ENCODE measurements at places on chromosomes 2 and 18.

DNA sequence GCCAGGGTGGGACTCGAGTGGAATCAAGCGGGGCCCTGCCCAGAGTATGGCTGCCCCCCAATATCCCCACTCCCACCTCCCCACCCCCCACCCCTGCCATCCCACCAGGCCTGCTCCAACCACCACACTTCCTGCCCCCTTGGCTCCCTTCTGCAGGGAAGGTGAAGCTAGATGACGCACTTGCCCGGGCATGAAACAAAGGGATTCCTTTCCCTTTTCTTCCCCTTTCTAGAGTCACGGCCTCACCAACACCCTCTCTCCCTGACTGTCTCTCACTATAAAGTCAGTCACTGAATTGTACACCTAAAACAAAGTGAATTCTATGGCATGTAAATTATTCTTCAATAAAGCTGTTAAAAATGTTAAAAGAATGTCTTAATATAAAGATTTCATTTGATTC is 16.0 kb downstream of the ZBTB7C start:
- no peak for DNase-seq

- no peak for DNase-seq
Observed at GRCh38 chr2:33903215-33903614, 304.1 kb upstream of the FAM98A start.

DNA sequence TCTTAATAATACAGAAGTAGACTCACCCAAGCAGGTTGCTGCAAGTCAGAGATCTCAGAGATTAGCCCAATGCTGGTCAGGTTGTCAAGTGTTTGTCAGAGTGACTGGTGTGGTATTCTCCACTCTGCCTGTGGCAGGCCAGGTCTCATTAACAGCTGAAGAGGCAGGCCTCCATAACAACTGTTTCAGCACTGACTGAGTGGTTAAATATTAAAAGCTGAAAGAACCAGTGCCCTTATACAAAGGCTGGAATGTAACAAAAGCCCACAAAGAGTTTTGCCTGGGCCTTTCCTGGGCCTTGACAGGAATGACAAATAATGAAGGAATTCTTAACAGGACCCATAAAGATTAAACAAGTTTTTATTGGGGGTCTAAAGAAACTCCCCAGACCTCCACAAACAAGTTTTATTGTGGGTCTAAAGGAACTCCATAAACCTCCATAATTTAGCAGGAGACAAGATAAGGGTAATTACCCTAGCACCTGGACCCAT is 26.8 kb downstream of the SULT1C2 start:
- no peak for DNase-seq

DNA sequence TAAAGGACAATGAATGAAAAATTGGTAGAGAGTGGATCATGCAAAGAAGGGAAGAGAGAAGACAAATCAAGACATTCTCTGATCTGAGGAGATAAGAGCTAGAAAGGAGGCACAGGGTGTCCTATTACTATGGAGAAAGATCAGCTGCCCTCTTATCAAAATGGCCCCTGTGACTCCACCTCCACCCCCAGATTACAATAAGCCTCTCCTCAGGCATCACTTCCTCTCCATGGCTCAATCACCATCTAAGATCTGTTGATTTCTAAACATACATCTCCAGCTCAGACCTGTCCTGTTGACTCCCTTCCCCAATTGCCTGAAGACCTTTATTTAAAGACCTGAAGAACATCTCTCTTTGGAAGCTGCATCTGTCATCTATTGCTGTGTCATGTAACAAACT is 43.2 kb downstream of the SP100 start:
- no peak for DNase-seq

DNA sequence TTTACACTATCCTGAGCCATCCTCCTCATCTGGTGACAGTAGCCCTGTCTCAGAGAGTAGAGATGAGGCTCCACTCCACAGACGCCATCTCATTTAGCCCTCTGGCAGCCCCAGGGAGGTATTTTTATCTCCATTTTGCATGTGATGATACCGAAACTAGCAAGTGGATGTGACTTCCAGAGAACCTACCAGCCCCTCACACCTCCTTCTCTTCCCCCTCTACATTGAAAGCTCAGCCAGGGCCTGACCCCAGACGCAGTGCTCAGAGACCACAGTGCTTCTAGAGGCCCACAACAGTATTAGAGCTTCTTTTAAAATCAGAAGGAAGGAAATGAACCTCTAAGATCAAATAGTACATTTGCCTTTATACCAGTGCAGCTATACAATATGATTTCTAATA is 8.3 kb downstream of the GYPC start:
- DNase-seq = no peak

- DNase-seq = no peak
Observed at GRCh38 chr18:46176001-46176400, 71.8 kb downstream of the HAUS1 start.

DNA sequence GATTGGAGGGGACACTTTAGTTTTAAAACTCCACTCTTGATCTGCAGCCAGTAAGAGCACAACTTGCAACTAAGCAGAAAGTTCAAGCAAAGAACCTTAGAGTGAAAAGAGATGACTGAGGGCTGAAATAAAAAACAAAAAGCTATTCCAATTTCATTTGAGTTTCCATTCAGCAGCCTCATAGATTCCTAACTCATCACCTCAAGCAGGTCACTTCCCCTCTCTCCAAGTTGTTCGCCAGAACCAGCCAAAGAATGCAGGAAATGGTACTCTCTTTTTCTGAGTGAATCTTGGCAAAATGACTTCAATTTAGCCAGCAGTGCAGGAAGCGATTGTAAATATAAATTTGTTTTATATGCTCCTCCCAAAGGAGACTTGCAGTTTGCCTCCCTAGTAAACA is 213.3 kb downstream of the SETBP1 start:
- no peak for DNase-seq

- DNase-seq = no peak
Observed at GRCh38 chr2:120546048-120546864, 189.4 kb upstream of the GLI2 start.

DNA sequence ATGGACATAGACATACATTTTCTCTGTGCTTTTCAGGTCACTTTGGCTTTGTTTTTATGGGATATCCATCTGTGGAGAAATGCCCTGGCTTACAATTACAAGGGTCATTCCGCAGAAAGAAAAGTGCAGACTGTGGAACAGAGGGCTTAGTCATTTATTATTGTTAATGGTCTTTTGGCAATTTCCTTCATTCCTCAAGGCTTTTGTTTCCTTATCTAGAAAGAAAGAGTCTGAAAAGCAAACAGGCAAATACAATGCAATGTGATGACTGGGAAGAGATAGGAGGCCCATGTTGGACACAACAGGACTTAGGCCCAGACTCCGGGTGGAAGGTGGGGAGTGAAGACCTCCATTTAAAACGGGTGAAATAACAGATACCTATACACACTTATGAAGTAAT is 129.5 kb upstream of the CAVIN2 start:
- DNase-seq = no peak

GRCh38 chr2:217160978-217161973 is 301.4 kb upstream of the TNP1 start:
- DNase-seq = no peak

- DNase-seq = no peak
Observed at GRCh38 chr2:108236676-108237335, 3.0 kb upstream of the SULT1C3 start.

- DNase-seq = no peak
Observed at GRCh38 chr2:165839610-165840009, 45.6 kb upstream of the GALNT3 start.

GRCh38 chr18:42508683-42509296 is 553.8 kb downstream of the PIK3C3 start:
- DNase-seq = no peak
